Activated gamma-delta T cell (primary cell): ENCODE measurements at places on chromosomes 2 and 18.

GRCh38 chr2:172282944-172283343 lies 144.4 kb upstream of the ITGA6 start:
- no peak for DNase-seq

GRCh38 chr2:215489288-215489848 lies 53.5 kb upstream of the FN1 start:
- no peak for DNase-seq

DNA sequence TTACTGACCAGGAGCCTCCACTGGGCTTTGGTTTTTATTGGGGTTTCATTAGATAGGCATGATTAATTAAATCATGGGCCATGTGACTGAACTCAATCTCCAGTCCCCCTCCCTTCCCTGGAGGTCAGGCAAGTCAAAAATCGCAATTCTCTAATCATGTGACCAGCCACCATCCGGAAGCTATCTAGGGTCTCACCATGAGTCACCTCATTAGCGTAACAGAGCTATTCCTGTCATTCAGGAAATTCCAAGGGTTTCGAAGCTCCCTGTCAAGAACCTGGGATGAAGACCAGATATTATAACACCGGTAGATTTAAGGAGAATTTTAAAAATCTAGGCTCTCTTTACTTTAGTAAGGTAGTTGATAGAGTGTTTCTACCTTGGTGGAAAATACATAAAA lies 180.3 kb upstream of the TCF4 start:
- no peak for DNase-seq

DNA sequence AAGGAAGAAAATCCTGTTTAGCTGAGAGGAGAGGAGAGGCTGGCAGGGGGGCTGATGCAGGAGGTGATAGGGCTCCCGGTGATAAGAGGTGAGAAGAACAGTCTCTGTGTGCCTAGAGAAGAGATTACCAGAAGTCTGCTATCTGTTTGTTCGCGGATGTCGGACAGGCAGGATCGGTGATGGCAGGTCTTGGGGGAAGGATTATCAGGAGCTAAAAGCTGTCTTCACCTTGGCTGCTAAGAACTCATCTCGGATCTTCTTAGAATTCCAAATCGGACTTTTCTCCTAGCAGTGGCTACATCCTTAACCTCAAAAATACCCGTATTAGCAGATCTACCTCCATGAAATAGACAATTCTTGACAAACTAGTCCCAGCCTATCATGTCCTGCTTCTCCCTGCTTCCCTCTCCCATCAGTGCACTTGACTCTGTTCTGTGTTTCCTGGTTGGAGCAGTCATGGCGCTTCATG lies 282.1 kb upstream of the TRIB2 start:
- no peak for DNase-seq

- no peak for DNase-seq
Measured at GRCh38 chr2:74179063-74179865, 585 bp upstream of the MOB1A start.

- no peak for DNase-seq
Measured at GRCh38 chr2:232926431-232926939, 56.4 kb downstream of the SNORC start.

DNA sequence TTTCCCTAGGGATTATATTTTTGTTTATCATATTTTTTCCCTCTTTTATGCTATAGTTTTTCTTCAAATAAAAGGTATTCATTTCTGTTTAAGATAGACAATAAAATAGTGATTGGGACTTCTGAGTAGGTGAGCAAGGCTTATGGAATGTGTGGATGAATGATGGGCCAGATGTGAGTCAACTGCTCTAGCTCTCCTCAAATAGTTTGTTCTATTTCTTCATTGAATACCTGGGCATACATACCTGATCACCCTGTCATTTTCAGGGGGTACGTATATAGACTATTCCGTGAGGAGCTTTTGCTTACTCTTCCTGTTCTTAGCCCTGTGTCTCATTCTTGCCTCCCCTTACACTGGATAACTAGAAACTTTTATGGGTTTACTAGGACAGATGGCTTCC lies 41.9 kb downstream of the BABAM2 start:
- DNase-seq: no peak

DNA sequence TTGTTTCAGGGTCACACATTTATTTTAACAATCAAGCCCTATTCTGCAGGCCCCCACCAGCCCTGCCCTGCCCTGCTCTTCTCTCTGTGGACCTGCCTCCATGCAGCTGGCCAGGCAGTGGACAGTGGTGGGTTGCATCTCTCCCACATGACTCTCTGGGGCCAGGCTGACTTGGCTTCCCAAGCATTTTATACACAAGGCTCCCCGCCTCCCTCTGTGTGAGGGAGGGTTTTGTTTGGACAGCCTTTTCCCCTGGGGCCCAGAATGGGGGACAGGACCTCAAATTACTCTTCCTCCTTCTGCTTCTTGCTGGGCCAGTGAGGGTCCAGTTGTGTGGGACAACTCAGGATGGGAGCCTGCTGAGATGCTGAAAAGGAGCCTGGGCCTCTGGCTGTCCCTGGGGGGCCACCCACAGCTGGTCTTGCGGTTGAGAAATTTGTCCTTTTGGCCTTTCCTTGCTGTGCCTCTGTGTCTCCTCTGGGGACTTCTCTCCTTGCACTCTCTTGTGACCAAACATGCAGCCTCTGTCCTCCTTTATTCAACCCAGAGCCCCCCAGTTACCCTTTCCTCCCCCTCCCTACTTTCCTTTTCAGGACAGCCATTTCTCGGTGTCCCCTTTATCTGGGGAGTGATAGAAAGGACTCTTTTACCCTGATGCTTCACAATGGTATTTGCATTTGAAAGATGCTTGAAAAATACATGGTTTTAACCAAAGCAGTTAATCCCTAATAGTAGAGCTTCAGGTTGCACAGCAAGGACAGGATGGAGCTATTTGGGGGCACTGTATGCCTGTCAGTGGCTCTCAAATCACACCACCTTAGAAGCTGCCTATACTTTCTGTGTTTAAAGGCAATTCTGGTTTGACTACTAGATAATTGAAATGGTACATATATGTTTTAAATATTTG lies 151.1 kb downstream of the FHOD3 start:
- DNase-seq: no peak

DNA sequence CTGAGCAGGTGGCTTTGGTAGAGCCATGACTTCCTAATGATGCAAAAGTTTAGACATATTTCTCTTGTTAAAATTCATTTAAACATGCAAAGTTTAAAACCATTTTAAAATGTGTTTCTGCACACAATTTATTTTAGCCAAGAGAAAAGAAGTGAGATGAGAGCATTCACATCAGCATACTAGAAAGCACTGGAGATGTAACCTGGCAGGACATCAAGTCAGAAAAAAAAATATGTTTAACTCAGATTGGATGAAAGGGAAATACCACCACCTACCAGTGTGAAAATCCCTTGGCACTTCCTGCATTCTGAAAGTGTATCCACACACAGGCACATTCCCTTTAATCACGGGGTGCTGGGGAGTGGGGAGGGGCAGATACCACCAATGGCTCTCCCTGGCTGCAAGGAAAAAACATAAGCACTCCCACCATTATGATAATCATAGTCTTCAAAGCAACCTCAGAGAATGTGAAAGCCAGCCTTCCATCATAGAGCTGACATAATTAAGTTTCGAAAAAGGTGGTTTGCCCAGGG lies 25.0 kb downstream of the DNER start:
- no peak for DNase-seq

DNA sequence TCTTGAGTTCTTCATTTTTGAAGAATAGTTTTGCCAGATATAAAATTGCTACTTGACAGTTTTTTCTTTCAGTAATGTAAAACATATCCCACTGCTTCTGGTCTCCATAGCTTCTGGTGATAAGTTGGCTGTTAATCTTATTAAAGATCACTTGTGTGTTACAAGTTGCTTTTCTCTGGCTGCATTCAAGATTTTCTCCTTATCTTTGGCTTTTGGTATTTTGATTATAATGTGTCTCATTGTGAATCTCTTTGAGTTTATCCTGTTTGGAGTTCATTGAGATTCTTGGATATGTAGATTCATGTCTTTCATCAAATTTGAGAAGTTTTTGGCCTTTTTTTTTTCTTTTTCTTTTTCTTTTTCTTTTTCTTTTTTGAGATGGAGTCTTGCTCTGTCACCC lies 20.2 kb upstream of the ADNP2 start:
- no peak for DNase-seq

DNA sequence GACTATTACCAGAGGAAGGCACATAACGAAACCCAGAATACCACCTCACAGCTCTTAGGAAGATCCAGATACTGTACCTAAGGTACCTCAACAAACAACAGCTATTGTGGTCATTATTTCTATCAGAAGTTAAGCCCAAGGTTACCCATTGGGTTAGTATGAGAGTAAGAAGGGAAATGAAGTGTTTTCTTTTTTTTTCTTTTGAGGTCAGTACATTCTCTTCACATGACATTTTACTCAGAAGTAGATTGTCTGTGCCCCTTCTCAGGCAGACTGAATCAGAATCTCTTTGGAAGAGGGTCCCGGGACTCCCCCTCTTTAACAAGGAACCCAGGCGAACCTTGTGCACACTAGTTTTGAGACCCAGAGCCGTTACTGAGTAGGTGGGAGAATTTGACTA lies 233.7 kb upstream of the CXCR4 start:
- no peak for DNase-seq

GRCh38 chr2:26860211-26860850 lies 12.4 kb downstream of the DPYSL5 start:
- no peak for DNase-seq

- no peak for DNase-seq
Measured at GRCh38 chr2:190867212-190867611, 13.4 kb upstream of the GLS start.

- peak; percentile 73 for DNase-seq
Measured at GRCh38 chr2:231530099-231531011, at the start of gene NMUR1. NMUR1 (minus strand) TSS chr2:231530445; CDS start chr2:231530361, 84 bp downstream.

DNA sequence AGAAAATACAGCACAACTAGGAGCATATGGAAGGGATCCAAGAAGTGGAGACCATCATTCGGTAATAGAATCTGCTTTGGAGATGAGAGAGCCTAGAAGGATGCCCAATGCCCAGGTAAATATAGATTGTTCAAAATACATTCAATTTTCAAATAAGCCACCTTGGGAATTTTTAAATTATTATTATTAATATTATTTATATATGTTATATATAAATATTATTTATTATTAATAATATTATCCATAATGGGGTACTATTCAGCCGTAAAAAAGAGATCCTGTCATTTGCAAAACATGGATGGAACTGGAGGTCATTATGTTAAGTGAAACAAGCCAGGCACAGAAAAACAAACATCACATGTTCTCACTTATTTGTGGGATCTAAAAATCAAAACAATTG lies 127.8 kb upstream of the NDUFV2 start:
- no peak for DNase-seq

DNA sequence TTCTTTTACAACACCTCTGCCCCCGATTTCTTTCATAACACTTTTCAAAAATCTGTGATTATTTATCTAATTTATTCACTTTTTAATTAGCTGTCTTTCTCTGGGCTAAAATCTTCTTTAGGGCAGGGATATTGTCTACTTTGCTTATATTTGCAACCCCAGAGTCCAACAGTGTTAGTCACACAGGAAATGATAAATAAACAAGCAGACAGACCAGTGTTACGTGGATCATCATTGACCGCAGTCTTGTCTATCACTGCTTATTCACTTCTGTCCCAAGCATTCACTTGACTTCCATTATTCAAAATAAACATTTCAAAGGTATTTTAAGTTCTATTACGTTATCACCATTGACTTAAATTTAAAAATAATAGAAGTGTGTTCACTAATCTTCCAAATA lies 237.6 kb upstream of the UBE2E3 start:
- no peak for DNase-seq

DNA sequence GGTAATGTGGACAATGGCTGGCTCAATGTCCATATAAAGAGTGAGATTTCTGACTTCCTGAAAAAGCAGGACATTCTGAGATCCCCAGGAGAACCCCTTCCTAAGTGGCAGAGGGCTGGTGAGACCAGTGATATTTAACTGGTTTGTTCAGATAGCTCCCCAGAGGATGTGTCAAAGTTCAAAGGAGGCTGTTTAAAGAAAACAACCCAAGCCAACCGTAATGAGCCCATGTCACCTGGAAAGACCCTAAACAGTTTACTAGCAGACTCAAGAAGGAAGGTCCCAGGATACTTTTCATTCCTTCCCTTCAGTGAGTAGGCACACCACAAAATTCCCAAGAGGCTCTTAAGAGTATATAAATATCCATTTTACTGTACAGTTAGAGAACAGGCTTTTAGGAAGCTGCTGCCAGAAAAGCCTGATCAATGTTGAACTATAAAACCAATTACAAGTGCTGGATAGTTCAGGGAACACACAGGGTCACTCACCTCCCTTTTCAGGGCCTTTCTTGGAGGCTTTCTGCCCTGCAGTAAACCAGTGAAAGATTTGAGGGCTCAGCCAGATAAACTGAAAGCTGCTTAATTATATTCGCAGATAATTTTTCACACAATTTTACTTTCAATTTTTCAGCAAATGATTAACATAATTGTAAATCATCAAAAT lies 293.5 kb downstream of the ASXL3 start:
- DNase-seq: no peak

DNA sequence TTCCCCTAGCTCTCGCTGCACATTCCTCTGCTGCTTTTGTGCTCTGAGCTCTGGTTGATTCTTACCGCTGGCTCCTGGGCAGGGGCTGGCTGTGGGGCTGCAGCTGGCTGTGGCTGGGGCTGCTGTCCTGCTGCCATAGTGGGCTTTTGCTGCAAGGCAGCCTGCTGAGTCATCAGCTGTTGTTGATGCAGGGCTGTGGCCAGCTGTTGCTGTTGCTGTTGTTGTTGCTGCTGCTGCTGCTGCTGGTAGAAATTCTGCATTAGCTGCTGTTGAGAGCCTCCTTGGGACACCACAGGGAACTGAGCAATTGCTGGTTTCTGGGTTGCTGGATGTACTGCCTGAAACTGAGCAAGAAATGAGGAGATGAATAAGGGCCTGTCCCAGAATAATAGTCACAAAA lies 77.2 kb upstream of the NFU1 start:
- no peak for DNase-seq

DNA sequence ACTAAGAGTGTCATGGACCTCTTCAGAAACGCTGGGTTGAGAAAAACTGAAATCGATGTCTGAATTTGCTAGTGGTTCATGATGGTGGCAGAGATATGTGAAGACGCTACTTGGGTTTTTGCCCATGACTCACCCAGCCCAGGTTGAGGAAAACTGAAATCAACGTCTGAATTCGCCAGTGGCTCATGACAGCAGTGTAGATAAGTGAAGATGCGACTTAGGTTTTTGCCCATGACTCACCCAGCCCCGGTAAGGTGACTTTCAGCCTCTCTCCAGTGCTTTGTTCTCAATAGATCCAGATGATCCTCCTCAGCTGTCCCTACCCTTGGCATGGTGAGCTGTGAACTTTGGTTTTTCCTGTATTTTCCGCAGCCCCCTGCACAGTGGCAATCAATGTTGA lies 105.3 kb upstream of the SIX3 start:
- no peak for DNase-seq

DNA sequence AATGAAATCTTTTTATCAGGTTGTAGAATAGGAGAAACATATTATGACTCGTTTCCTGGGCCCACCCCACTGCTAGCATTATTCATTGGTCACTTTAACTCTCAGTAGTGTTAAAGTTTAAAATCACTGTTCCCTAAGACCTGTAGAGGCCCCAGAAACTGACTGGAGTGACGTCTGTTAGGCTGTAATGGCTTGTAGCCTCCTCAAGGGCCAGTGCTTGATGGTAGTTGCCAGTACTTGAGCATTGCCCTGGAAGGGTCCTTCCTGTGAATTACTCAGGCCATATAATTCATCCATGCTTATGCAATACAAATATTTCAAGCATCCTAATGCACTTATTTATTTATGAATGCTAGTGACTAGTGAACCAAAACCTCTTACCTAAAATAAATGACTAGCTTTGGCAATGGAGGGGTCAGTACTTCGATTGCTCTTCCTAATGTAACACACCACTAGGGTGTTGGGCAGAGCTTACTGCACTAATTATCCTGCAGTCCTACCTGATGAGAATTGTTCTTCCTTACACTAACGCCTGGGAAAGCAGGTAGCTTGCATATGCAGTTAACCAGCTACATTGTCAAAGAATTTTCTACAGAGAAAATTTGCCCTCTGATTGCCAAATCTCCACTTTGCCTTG lies 31.2 kb downstream of the ARHGAP25 start:
- DNase-seq: no peak
